ENCODE measurements at places on chromosomes 6 and 20. TPM values are rescaled to one million over a fixed set of nuclear protein-coding genes. Genes with fewer than 3 reads are reported as not detected.

DNA sequence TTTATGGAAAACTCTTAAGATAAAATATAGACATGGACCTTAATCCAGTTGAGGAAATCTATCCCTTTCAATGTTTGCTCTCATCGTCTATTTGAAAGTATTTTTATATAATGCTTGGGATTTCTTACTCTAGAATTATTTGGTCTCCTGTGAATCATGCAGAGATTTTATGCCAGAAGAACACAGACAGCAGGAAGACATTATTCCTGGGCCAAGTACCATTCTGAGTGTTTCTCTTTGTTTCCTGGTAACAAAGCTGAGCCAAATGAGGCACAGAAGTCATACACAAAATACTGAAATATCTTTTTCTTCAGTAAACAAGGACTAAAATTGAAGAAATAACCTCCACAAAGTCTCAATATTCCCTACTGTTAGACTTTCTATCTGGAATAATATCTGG is 538.2 kb upstream of the EYS start:
- no peak for DNase-seq

- DNase-seq = no peak
Observed at GRCh38 chr6:72857791-72858585, 236.1 kb downstream of the KCNQ5 start.

GRCh38 chr20:37954626-37955025 is 51.7 kb downstream of the VSTM2L start:
- no peak for DNase-seq

- no peak for DNase-seq
Observed at GRCh38 chr6:145899915-145900569, 64.1 kb downstream of the SHPRH start.

GRCh38 chr6:38221251-38221650 is 401.7 kb downstream of the ZFAND3 start:
- DNase-seq = no peak

- DNase-seq = no peak
Observed at GRCh38 chr20:9887706-9888105, 48.8 kb upstream of the PAK5 start.

- no peak for DNase-seq
Observed at GRCh38 chr6:97461218-97461617, 178.2 kb upstream of the MMS22L start.

- DNase-seq = no peak
Observed at GRCh38 chr20:58342104-58342945, 32.8 kb downstream of the RAB22A start.

DNA sequence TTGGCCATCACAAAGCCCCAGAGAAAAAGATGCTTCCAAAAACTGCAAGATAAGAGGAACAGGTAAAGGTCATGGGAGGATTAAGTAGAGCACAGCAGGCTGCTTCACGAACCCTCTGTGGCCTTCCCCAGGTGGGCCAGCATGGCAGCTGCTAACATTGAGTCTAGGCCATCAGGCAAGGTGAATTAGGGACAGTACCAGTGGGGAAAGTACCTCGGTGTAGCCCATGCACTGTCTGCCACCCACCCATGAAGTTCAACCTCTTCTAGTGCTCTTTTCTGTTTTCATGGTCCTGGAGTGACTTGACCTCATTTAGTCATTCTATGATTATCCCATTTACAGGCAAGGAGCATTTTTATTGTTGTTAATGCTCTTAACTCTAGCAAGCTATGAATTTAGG is 108.6 kb upstream of the DUSP22 start:
- DNase-seq = no peak

DNA sequence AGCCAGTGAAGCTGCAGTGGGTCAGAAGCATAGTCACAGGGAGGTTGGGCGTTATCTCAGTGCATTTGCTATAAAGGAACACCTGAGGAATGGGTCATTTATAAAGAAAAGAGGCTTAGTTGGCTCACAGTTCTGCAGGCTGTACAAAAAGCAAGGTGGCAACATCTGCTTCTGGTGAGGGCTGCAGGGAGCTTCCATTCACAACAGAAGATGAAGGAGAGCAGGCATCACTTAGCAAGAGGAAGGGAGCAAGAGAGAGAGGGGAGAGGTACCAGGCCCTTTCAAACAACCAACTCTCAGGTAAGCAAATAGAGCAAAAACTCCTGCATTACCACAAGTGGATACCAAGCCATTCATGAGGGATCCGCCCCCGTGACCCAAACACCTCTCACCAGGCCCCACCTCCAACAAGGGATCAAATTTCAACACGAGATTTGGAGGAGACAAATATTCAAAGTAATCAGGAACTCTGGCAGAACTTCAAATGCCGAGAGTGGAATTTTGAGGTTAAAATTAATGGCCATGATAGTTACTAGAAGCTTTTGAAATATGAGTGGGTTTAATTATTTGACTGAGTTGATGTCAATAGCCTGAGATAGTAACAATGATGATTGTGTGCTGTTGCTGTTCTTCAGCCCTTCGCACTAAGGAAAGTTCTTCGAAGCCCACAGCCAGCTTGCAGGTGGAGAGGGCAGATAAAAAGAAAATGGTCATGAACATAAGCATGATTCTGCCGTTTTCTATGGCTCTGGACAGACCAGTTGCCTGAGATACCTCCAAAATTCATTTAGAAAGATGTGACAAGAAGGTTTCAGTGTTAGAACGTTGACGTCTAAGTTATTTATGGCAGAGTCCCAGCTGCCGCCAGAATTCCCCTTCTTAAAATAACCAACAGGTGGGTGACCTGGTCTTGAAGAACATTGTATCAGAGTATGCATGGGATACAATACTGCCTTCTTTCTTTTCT is 55.3 kb upstream of the ADTRP start:
- no peak for DNase-seq

Gene SPATS1
- total RNA-seq = not detected

- no peak for DNase-seq
Observed at GRCh38 chr6:167763056-167763944, 63.4 kb upstream of the AFDN start.

DNA sequence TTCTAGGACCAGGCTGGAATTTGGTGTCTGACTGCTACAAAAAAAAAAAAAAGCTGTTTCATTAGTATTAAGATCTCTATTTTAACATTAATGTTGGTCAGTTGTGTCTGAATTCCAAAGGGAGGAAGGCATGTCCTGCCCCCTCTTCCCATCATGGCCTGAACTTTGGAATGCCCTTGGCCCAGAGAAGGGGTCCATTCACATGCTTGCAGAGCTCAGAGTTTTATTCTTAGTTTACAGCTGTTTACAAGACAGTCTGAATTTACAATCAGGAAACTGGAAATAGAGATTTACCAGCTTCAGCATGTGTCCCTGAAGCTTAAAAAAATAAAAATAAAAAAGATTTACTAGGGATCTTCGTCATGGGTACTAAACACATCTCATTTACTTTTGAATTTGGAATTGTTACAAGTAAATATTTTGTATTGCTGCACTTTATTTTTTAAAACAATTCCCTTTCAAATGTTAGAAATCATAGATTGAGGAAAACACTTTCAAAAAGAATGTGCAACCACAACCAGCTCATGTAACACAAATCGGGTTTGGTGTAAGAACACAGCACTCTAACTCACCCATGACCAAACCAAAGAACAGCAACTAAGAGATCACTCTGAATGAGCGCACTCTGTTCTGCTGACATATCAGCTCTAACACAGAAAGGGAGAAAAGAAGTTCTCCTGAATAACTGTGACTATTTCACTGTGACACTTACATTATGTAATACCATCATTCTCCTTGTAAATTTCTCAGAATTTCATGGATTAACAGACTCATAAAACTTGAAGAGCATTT is 6.6 kb upstream of the SERPINB6 start:
- DNase-seq = no peak

Gene HLA-DRA
- total RNA-seq = 145 TPM

GRCh38 chr6:3800850-3801591 is 48.2 kb upstream of the FAM50B start:
- DNase-seq = no peak

GRCh38 chr6:15473741-15474161 is 189.1 kb downstream of the DTNBP1 start:
- no peak for DNase-seq

Gene SNAI1
- 1.0 TPM for total RNA-seq

GRCh38 chr6:816510-817084 is 123.7 kb upstream of the EXOC2 start:
- no peak for DNase-seq

Gene TEAD3
- 41.1 TPM for total RNA-seq

GRCh38 chr6:167957626-167958025 is 39.8 kb upstream of the KIF25 start:
- DNase-seq = no peak

Gene DNAH8
- 0.36 TPM for total RNA-seq

Gene TREM2
- total RNA-seq = 8.1 TPM

Gene RIPPLY2
- total RNA-seq = 0.23 TPM

Gene GMPR
- 228 TPM for total RNA-seq

Gene HAO1
- total RNA-seq = not detected
